B cell (primary cell): ENCODE measurements at places on chromosomes 5 and 9.

- peaks cover 19% of the 10 kb centered on the region for H3K4me1 ChIP-seq
- peaks cover 4% of the 10 kb centered on the region for H3K27me3 ChIP-seq
- peak; percentile 81 for DNase-seq
- no peaks in the 10 kb centered on the region for H3K36me3 ChIP-seq
- peak within 1 kb of the TSS; percentile 86 for H3K4me3 ChIP-seq
These were observed at the start of gene GBGT1 for GRCh38 chr9:133163504-133164172. TSS of gene GBGT1 (minus strand) at chr9:133163914. CDS start at chr9:133162412, 1,502 bp downstream.

DNA sequence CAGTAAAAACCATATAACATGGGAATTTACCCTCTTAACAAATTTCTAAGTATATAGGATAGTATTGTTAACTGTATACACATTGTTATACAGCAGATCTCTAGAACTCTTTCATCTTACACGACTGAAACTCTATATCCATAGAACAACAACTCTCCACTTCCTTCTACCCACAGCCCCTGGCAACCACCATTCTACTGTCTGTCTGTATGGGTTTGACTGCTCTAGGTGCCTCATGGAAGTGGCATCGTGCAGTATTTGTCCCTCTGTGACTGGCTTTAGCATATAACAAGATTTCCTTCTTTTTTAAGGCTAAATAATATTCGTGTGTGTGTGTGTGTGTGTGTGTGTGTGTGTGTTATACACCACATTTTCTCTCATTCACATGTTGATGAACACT, 100.7 kb downstream of the ZNF462 start:
- H3K27ac ChIP-seq = no peak overlapping the region
- H3K4me1 ChIP-seq = no peaks in the 10 kb centered on the region
- H3K27me3 ChIP-seq = no peaks in the 10 kb centered on the region
- H3K4me3 ChIP-seq = no peak overlapping the region
- DNase-seq = no peak

DNA sequence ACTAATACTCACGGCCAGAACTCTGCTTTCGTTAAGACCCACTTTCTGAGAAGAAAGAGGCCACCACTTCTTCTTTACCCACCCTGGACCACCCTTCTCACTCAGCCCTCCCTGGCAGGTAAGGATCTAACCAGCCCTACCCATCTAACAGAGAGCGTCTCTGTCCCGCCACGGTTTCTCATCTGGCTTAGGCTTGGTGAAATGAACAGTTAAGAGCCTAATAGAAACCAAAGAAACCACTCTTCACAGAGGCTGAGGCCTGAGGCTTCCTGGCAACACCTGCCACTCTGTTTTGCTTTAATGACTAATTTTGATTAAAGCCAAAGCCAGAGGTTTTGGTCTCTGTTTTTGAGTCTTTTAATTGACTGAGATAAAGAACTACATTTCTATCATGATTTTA, 354.1 kb upstream of the SLC30A5 start:
- H3K4me1 ChIP-seq = peaks cover 28% of the 10 kb centered on the region
- no peak overlapping the region for H3K4me3 ChIP-seq
- no peaks in the 10 kb centered on the region for H3K36me3 ChIP-seq
- peak overlapping the region; percentile 37 for H3K27ac ChIP-seq

- H3K4me1 ChIP-seq = peaks cover 97% of the 10 kb centered on the region
- no peak overlapping the region for H3K4me3 ChIP-seq
- peak overlapping the region; percentile 93 for H3K27ac ChIP-seq
- no peaks in the 10 kb centered on the region for H3K27me3 ChIP-seq
- peak; percentile 35 for DNase-seq
- no peaks in the 10 kb centered on the region for H3K36me3 ChIP-seq
These were observed 30.2 kb downstream of the C5orf15 start for GRCh38 chr5:133938039-133938821.
